WTC11 (cell line): ENCODE measurements at places on chromosomes 13 and 19. TPM values are rescaled to one million over a fixed set of nuclear protein-coding genes. Genes with fewer than 3 reads are reported as not detected.

ZNF415 gene
- total RNA-seq: 9.3 to 11.2 TPM (median 11.2 TPM) in 3 replicates

C19orf33 gene
- total RNA-seq: 16.1 to 22.3 TPM (median 21.3 TPM) in 3 replicates

BAX gene
- total RNA-seq: 346 to 387 TPM (median 351 TPM) in 3 replicates

SBK3 gene
- total RNA-seq: 0.90 to 1.3 TPM (median 1.1 TPM) in 3 replicates

SLC25A41 gene
- 0.18 to 0.35 TPM (median 0.21 TPM) in 3 replicates for total RNA-seq

NLRP12 gene
- 4.7 to 5.6 TPM (median 4.9 TPM) in 3 replicates for total RNA-seq

SPTBN4 gene
- 2.8 to 5.7 TPM (median 3.9 TPM) in 3 replicates for total RNA-seq

C13orf42 gene
- 6.3 to 8.2 TPM (median 7.0 TPM) in 3 replicates for total RNA-seq

WDR87 gene
- not detected in 3 replicates for total RNA-seq

C2CD4C gene
- 6.6 to 9.8 TPM (median 7.9 TPM) in 3 replicates for total RNA-seq

GTF2F1 gene
- 61.5 to 62.9 TPM (median 62.4 TPM) in 3 replicates for total RNA-seq

CRX gene
- total RNA-seq: 0.17 to 0.53 TPM (median 0.25 TPM) in 3 replicates

FBXO27 gene
- total RNA-seq: 18.9 to 22.7 TPM (median 20.0 TPM) in 3 replicates

TEX29 gene
- 0.32 to 0.68 TPM (median 0.37 TPM) in 3 replicates for total RNA-seq

OR7A5 gene
- total RNA-seq: not detected in 3 replicates

IGFL1 gene
- total RNA-seq: not detected in 3 replicates

PPP1R13L gene
- total RNA-seq: 27.5 to 38.1 TPM (median 35.2 TPM) in 3 replicates

ZNF547 gene
- 2.3 to 2.7 TPM (median 2.4 TPM) in 3 replicates for total RNA-seq

TMPRSS9 gene
- total RNA-seq: 0.37 to 0.57 TPM (median 0.55 TPM) in 3 replicates

IGFL3 gene
- total RNA-seq: not detected in 3 replicates

NLRP5 gene
- total RNA-seq: not detected in 3 replicates

COG6 gene
- total RNA-seq: 23.0 to 30.0 TPM (median 26.5 TPM) in 3 replicates

ADGRL1 gene
- 128 to 140 TPM (median 140 TPM) in 3 replicates for total RNA-seq

OCEL1 gene
- total RNA-seq: 34.0 to 51.6 TPM (median 40.9 TPM) in 3 replicates

CASP14 gene
- total RNA-seq: not detected in 3 replicates

BST2 gene
- total RNA-seq: 22.8 to 67.7 TPM (median 61.1 TPM) in 3 replicates

ZNF90 gene
- total RNA-seq: 112 to 114 TPM (median 114 TPM) in 3 replicates

ZNF491 gene
- total RNA-seq: 1.1 to 2.1 TPM (median 1.3 TPM) in 3 replicates

ZNF534 gene
- 0.23 to 0.42 TPM (median 0.37 TPM) in 3 replicates for total RNA-seq

PGLYRP2 gene
- total RNA-seq: not detected in 3 replicates

SIAH3 gene
- total RNA-seq: 0.09 to 0.31 TPM (median 0.11 TPM) in 3 replicates

ZNF85 gene
- total RNA-seq: 22.8 to 23.7 TPM (median 22.8 TPM) in 3 replicates

FBXO17 gene
- 16.8 to 22.2 TPM (median 18.6 TPM) in 3 replicates for total RNA-seq

ARID3A gene
- 102 to 116 TPM (median 113 TPM) in 3 replicates for total RNA-seq

MISP gene
- 0.66 to 0.78 TPM (median 0.70 TPM) in 3 replicates for total RNA-seq

C1QTNF9B gene
- total RNA-seq: 0.20 to 0.30 TPM in 2 of 3 replicates, not detected in the other

CELF5 gene
- 7.7 to 10.6 TPM (median 9.0 TPM) in 3 replicates for total RNA-seq

SPACA4 gene
- not detected in 3 replicates for total RNA-seq

TIMM29 gene
- total RNA-seq: 30.0 to 33.8 TPM (median 32.0 TPM) in 3 replicates

ZNF112 gene
- total RNA-seq: 2.0 to 2.5 TPM (median 2.5 TPM) in 3 replicates

SHISA7 gene
- total RNA-seq: 0.79 to 0.94 TPM (median 0.87 TPM) in 3 replicates

ZNF208 gene
- not detected in 3 replicates for total RNA-seq

SOX21 gene
- total RNA-seq: 6.4 to 11.4 TPM (median 6.4 TPM) in 3 replicates

OR10H1 gene
- total RNA-seq: not detected in 3 replicates

KASH5 gene
- total RNA-seq: 0.14 to 0.42 TPM in 2 of 3 replicates, not detected in the other

CNOT3 gene
- 90.7 to 96.8 TPM (median 93.3 TPM) in 3 replicates for total RNA-seq

SNRPA gene
- total RNA-seq: 215 to 227 TPM (median 218 TPM) in 3 replicates

PRR22 gene
- total RNA-seq: 2.6 to 3.3 TPM (median 3.0 TPM) in 3 replicates

OR7D2 gene
- not detected in 3 replicates for total RNA-seq
